Stimulated activated CD8-positive, alpha-beta memory T cell treated with anti-CD3 and anti-CD28 coated beads, Interleukin-2, amount 100 ng/mL, for 1 hour (primary cell): ENCODE measurements at places on chromosomes 2 and 18.

GRCh38 chr2:101981504-101981903, 10.3 kb upstream of the IL1R2 start:
- DNase-seq, result no peak

GRCh38 chr2:30239986-30240752, 8.8 kb downstream of the LBH start:
- no peak for DNase-seq

GRCh38 chr18:57062844-57063243, 84.0 kb upstream of the BOD1L2 start:
- no peak for DNase-seq

- DNase-seq, result no peak
Observed at GRCh38 chr2:69704446-69704845, 37.5 kb upstream of the ANXA4 start.
